ENCODE measurements at places on chromosomes 4 and X.

DNA sequence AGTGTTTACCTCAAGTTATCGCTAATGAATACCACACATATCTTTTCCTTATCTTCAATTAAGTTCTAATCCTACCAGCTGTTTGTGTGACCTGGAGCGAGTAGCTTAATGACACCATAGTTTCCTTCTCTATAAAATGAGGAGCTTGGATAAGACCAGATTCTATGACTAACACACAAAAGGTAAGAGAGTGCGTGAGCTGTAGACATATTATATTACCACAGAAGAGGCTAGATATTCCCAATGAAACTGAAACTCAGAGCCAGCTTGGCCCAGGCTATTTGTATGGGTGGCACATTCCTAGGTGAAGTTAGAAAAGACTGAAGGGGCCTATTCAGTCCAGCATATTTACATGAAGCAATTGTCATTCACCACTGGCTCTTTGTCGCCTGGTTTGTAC lies 30.2 kb downstream of the ASB5 start:
- DNase-seq = no peak

DNA sequence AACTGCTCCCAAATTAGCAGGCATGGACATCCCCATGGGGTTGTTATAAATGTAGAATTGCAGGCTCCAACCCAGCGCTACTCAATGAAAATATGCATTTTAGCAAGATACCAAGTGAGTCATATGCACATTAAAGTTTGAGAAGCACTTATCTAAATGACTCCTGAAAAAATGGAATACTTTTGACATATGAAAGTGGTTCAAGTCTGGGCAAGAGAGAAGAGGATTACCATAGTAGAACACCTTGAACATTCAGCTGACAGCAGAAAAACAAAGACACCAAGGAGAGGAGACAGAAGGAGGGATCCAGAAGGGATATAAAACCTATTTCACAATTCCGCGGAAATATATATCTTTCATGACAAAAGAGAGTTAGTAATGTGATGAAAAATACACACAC lies 63.2 kb upstream of the CT83 start:
- DNase-seq = no peak

DNA sequence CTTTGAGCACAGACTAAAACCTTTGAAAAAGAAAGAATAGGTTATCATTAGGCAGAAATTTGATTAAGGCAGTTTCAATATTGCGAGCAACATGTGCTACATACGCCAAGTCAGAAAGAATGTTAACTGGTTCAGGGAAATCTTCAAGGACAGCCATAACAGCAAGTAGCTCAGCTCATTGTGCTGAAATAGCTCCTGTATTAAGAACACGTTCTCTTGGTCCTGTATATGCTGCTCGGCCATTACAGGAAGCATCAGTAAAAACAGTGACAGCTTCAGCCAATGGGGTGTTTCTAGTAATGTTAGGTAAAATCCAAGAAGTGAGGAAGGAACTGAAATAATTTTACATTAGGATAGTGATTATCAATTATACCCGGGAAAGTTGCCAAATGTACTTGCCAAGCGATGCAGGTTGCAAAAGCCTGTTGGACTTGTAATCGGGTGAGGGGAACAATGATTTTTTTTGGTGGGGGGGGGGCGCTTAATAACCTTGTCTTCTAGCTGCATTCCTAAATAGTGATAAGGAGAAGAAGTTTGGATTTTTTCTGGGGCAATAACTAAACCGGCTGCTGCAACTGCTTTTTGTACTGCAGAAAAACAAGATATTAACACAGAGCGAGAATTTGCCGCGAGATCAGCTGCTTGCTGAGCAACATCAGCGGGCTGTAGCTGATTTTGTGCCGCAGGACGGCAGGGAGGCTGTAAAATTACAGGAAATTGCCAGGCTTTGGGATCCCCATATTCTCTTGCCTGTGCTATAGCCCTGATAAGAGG lies 49.4 kb upstream of the RASSF6 start:
- DNase-seq = no peak

- no peak for DNase-seq
Observed at GRCh38 chrX:153703036-153703370, 15.3 kb downstream of the SLC6A8 start.

- no peak for DNase-seq
Observed at GRCh38 chr4:5906191-5906590, 13.3 kb upstream of the CRMP1 start.

GRCh38 chr4:60133375-60133774 lies 1066.8 kb upstream of the ADGRL3 start:
- DNase-seq = no peak

GRCh38 chrX:81957318-81957717 lies 755.4 kb downstream of the SH3BGRL start:
- DNase-seq = no peak

GRCh38 chrX:31314921-31315320 lies 243.1 kb upstream of the FTHL17 start:
- DNase-seq = no peak

- DNase-seq = no peak
Observed at GRCh38 chrX:71067712-71068043, 456 bp downstream of the SNX12 start.

DNA sequence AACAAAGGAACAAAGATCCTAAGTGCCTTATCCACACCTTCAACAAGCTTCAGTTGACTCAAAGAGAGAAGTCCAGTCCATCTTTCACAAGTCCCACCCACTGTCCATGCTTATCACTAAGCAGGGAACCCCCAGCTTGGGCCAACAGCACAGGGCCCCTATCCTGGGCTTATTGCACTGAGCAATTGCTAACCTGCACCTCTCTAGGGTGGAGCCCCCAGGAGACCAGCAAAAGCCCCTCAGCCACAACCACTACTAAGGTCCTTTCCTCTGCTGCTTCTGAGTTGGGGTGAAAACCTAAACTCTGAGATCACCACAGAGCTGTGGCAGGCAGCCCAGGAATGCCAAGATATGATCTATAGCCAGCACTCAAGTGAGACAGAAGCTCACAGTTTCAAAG lies 96.7 kb upstream of the PBDC1 start:
- DNase-seq = no peak

DNA sequence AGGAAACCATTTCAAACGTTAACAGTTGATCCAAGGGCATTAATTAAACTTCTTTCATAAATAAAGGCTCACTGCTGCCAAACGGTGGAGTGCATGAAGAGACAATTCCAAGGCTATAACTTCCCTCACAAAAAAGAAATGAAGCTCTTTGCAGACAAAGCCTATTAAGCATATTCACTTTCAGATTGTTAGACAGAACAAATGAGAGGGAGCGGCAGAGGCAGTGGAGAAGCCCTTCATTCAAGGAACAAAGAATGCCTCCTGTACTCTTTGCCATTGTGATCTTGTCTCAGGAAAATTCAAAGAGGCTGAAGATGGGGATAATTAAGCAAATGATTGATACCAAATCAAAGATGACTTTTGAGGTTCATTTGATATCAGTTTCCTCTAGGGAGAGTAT lies 370.5 kb upstream of the FAT1 start:
- no peak for DNase-seq

DNA sequence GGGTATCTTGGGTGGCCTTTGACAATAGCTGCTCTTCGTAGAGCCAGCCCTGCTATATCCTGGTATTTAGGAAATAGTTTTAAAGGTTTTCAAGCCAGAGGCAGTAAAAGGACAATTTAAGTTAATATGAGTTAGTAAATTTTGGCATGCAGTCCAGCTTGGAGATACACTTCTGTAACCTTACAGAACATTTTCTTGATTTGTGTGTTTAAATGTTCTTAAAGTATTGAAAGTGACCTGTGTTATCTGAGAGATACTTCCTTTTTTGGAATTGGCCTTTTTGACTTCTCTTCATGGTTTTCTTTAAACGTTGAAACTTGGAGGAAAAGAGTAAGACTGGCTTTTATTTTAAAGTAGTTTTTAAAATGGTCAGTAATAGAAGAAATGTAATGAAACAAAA lies 25.5 kb downstream of the PDLIM5 start:
- no peak for DNase-seq

DNA sequence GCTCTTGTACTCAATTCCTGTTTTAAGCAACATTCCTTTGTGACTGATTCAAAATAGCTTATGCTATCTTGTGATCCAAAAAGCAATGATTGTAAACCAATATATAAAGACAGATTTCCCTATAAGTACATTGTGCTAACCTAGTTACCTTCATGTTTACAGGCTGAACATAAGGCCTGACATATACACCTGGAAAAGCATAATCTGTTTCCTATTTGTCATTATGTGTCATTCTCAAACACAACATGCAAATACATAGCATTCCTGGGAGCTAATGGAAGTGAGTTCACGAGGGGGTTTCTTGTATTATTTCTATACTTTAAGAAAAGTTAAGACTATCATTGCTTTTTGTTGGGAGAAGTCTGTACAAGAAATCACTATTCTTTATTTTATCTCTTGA lies 638.1 kb upstream of the AGA start:
- no peak for DNase-seq

GRCh38 chr4:101540336-101540735 lies 193.0 kb upstream of the PPP3CA start:
- no peak for DNase-seq

- no peak for DNase-seq
Observed at GRCh38 chr4:146155152-146155724, 20.3 kb upstream of the LSM6 start.

- DNase-seq = no peak
Observed at GRCh38 chr4:16670727-16671126, 227.7 kb downstream of the LDB2 start.
